Hematopoietic multipotent progenitor cell treated with erythropoietin and hydrocortisone succinate and interleukin-3 and kit ligand, for 15 days (in vitro differentiated cells): ENCODE measurements at places on chromosomes 4 and X.

DNA sequence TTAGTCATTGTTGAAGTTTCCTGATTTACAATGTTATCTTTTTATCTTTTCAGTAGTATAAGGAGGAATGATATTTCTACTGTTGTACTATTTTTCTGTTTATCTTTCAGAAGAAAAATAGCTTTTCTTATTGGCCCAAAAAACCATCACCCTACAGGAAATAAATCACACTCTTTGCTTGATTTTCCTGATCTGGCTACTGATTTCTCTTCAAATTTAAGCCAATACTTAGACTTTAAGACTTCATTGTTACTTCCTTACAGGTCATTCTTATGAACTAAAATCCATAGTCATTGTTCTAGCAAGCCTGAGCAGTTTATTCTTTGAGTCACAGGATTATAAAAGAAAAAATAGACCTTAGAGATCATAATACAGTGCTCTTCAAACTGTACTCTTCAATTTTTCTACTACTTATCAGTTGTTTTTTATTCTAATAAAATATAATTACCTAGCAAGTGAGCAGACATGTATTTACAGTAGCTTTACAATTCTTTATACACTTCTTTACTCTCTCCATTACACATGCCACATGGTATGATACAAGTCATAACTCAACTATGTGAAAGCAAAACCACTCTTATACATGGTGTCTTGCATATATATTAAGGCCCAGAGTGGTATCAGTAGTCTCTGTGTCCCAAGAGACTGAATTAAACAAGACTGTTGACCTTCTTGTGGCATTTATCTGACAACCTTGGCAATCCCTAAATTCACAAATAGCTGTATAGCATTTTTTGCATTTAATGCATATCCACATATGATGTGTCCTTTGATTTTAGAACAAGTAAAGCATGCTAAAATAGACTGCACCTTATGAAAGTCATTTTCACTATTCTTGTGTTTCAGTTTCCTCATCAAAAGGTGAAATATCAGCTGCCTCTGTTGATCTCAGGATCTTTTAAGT, 47.9 kb downstream of the TET2 start:
- no peak for DNase-seq

DNA sequence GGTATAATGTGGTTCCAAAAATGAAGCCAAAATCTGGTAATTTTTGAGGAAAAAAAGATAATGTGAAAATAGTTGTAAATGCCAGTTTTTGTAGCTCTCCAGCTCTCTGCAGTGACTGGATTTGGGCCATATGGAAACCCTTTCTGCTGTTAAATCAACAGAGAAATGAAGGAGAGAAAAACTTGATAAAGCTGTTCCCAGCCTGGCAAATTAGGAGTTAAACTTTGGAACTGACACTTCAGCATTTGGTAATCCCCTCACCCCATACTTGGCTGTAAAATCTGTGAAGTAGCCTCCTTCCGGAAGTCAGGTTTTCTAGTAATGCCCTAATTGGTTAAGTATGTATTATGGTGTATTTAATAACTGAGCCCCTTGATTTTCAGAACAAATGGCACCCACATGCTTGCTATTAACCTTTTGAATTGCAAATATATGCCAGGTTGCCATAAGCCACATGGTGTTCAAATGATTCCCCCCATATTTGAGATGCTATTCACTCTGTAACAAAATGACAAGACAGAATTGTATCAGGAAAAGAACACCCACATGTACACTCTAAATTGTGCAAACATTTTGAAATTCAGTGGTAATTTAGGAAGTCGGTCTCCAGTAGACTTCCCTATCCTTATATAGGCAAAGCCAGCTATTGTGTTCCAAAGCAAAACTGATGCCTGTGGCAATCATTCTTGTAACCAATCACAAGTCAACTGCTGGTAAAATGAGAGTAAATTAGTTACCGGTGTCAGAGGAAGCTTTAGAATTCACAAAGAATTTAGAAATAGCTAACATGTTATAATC, 96.3 kb upstream of the ADAMTS3 start:
- DNase-seq = no peak

DNA sequence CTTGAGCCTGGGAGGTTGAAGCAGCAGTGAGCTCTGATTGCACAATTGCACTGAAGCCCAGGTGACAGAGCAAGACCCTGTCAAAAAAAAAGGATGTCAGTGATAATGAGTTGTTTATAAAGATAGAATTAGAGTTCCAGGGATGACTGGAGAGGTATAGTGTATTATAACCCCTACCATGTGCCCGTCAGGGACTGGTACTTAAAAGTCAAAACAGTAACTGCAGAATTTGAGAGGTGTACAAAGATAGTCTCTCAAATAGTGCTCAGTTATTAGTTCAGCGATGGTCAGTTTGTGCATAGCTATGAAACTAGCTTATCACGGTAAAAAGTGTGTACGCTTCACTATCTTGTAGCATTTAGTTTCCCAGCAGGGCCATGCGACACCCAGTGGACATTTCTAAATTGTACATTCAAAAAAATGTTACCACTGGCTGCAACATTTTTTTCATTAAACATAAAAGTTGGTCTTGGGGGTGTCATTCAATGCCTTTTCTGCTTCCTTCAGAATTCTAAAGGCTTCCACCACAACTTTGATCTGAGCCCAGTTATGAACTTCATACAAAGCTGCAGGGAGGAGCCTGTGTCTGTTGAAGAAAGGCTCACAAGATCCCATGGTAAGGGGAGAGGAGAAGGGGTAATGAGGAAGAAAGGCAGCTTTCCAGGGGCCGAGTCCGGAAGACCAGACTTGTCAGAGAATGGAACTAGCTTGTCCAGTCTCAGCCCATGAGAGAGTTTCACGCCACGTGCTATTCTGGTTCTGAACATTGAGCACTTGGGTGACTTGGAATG, 9.2 kb upstream of the GYG2 start:
- DNase-seq = no peak

GRCh38 chr4:85391071-85391470, 83.9 kb upstream of the ARHGAP24 start:
- DNase-seq = no peak
